Spinal cord (tissue), 10 donors: ENCODE measurements at places on chromosomes 12 and 14.

DNA sequence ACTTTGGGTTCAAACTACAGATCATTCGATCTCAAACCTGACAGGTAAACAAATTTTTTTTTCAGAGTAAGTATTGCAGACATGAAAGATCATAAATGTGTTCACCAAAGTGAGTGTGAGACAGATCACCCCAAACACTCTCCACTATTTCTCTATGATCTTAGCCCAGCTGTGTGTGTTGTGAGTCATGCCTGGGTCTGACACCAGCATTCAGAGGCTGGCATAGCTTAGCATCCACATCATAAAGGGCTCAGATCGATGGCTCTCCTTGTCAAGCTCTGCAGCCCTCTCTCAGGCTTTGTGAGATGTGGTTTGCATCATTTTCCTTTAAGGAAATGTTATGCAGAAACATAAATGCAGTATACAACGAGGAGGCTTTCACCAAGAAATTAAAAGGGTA is 164.9 kb downstream of the ETV6 start:
- DNase-seq: no peak

GRCh38 chr14:56555921-56556570 is 23.6 kb upstream of the TMEM260 start:
- no peak for DNase-seq

DNA sequence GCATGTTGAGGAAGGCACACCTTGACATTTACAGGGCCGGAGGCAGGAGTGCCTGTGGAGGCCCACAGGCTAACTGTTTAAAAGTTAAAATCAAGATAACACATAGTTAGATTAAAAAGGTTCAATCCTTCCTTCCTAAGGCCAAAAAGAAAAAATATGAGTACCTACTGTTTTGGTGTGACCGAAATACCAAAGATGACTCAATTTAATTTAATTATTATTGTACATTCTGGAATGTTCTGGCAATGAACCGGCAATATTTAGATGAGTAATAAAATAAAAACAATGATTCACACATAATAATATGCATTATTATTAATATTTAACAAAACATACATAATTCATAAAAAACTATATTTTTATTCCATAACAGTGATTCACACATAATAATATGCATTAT is 136.8 kb upstream of the NTF3 start:
- no peak for DNase-seq

GRCh38 chr12:71108355-71108754 is 49.4 kb downstream of the TSPAN8 start:
- DNase-seq: no peak

- DNase-seq: no peak
Measured at GRCh38 chr14:23895480-23895879, 58.1 kb upstream of the DHRS4 start.

- DNase-seq: no peak
Measured at GRCh38 chr12:33587354-33587753, 147.7 kb upstream of the SYT10 start.

GRCh38 chr14:34713681-34714319 is 593 bp downstream of the CFL2 start:
- DNase-seq: peak; percentile 70

- no peak for DNase-seq
Measured at GRCh38 chr12:101566318-101566717, 28.5 kb upstream of the MYBPC1 start.

DNA sequence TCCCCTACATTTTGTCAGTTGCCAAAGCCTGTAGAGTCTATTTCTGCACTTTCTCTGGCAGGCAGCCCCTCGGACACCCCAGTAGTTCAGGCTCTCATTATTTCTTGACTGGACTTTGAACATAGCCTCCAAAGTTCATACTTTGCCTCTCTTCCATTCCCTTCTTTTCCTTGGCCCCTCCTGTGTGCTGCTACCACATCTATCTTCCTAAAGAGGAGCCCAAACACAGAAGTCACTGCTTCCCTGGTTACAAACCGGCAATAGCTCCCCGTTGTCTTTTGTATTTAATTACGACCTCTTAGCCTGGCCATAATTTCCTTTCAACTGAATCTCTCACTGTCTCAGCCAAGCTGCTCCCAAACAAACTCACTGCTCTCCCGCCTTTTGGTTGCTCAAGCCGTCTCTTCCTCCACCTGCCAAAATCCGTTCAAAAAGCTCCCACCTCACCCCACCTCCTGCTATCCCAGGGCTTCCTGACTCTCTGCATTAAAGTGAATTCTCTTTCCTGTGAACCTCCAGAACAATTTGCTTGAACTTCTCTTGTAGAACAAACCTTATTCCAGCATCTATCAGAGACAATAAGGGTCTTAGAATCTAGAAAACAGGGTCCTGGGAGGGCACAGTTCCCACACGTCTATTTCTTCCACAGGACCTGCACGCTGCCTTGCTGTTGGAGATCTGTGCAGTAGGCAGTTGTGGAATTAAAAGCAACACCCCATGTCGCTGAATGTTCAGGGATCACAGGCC is 46.9 kb downstream of the PRMT8 start:
- DNase-seq: peak; percentile 76

GRCh38 chr12:48687592-48687991 is 5.6 kb upstream of the KANSL2 start:
- no peak for DNase-seq

DNA sequence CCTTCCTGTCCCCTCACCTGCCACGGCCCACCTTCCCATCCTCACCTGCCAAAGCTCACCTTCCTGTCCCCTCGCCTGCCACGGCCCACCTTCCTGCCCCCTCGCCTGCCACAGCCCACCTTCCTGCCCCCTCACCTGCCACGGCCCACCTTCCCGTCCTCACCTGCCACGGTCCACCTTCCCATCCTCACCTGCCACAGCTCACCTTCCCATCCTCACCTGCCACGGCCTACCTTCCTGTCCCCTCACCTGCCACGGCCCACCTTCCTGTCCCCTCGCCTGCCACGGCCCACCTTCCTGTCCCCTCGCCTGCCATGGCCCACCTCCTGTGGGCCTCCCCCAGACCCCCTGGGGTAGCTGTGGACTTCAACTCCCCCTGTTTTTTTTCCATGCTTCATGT is 48.8 kb upstream of the GPR68 start:
- DNase-seq: no peak

GRCh38 chr12:240566-240965 is 22.1 kb downstream of the SLC6A13 start:
- no peak for DNase-seq

DNA sequence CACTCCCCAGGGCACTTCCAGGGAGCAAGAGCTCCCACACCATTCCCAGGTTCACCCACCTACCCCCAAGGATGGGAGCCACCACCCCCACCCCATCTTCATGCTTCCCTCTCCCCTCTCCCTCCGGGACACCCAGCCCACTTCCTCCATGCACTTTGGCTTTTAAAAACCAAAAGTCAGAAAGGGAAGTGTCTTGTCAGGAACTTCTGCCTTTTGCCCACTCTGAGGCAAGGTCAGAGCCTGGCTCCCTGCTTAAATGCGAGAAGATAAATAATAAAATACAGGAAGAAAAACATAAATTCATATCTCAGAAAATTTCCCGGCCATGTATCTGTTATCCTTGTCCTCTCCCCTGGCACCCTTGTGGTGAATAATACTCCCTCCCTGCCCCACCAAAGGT is 81.6 kb downstream of the PTGER2 start:
- DNase-seq: no peak

- no peak for DNase-seq
Measured at GRCh38 chr14:38887696-38888095, 215.3 kb downstream of the SEC23A start.

DNA sequence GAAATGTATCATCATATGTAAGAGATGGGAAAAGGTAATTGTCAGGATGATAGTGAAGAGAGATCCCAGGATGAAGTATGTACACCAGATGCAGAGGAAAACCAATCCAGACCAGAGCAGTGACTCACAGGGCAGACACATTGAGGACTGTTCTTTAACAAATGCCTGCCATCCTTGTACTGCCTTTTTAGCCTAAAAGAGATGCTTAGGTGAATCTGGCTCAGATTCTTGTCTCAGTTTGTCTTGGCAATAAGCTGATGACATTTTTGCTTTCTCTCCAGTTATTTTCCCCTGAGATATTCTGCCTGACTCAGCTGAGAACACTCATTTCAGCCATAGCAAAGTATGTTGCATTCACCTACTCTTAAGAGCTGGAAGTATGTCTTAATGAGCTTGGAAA is 405.3 kb upstream of the USP15 start:
- DNase-seq: no peak

GRCh38 chr14:61154641-61155040 is 126.5 kb downstream of the TMEM30B start:
- no peak for DNase-seq

DNA sequence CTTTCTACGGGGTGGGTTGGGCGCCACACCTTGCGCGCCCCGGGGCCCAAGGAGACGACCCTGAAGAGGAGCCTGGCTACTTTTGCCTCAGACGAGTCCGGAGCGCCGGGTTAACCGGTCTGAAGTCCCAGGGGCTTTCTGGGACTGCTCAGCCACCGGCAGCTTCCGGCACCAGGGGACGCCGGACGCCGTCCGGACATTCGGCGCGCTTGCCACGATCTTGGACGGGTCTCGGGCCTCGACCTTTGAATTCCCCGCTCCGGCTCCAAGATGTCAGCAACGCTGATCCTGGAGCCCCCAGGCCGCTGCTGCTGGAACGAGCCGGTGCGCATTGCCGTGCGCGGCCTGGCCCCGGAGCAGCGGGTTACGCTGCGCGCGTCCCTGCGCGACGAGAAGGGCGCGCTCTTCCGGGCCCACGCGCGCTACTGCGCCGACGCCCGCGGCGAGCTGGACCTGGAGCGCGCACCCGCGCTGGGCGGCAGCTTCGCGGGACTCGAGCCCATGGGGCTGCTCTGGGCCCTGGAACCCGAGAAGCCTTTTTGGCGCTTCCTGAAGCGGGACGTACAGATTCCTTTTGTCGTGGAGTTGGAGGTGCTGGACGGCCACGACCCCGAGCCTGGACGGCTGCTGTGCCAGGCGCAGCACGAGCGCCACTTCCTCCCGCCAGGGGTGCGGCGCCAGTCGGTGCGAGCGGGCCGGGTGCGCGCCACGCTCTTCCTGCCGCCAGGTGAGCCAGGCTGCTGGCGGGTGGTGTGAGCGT is at the start of gene ACOT4:
Gene ACOT4 (plus strand): TSS at position 184 of the 760 bp plus-strand sequence. CDS start 87 bp downstream, at position 271.
- DNase-seq: peak; percentile 58

GRCh38 chr14:104210817-104211195 is 72.4 kb downstream of the KIF26A start:
- DNase-seq: no peak

DNA sequence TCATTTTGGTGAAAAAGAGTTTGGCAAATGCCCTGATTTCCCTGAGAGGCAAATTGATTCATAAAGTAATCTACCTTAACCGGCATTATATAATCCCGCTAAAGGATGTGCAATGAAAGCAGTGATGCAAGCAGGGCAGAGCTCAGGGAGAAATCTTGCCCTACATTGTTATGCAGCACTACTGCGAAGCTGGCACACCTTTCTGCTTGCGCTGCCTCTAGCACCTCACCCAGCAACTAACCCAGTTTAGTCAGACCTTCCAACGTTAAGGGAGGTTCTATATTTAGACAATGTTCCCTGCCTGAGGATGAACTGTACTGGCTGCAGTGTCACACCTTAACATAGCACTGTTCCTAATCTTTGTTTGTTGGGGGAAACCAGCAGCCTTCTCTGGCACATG is 60.8 kb upstream of the CCDC196 start:
- DNase-seq: no peak

DNA sequence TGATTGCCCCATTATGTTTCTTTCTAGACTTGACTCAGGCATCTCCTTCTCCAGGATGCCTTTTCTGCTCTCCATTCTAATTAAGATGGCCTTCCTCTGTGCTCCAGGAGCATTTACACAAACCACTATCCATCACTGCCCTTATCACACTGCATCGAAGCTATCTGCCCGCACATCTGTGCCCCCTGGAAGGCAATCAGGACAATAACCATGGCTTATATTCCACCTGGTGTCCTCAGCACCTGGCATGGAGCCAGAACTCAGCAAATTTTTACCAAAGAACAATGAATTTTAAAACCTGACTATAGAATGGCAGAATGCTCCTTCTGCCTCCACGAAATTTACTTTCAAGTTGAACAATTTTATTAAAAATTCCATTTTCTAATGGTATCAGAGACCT is 465.8 kb downstream of the APAF1 start:
- no peak for DNase-seq
